GM12865 (cell line): ENCODE measurements at places on chromosomes 5 and 9.

DNA sequence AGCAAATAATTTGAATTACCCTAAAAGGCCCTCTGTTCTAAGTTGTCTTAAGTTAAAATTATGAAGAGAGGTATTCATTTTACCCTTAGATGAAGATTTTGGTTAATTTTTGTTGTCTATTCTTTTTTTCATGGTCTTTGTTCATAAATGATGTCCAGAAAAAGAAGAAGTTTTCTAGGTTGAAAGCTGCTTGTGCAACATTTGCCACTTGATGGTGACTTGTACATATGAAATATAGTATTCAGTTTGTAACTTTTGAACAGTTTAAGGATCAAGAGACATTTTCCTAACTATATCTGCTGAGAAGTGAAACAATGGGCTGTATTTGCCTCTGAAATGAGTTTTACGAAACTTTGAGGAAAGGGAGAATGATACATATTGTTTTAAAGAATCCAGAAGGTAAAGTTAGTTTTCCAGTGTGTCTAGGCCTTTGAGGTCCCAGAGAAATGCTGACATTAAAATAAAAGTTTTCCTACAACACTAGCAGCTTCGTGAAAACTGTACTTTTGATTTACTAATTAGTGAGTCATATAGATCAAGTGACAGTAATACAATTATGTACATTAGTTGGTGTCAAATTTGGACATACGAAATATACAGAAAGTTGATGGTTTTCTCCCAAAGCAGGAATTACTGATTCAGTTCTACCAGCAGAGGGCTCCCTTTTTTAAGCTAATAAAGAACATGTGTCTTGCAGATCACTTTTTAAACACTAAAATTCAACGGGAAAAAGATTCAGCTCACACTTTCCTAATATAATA is 70.5 kb downstream of the PIK3R1 start:
- peak; percentile 69 for DNase-seq

DNA sequence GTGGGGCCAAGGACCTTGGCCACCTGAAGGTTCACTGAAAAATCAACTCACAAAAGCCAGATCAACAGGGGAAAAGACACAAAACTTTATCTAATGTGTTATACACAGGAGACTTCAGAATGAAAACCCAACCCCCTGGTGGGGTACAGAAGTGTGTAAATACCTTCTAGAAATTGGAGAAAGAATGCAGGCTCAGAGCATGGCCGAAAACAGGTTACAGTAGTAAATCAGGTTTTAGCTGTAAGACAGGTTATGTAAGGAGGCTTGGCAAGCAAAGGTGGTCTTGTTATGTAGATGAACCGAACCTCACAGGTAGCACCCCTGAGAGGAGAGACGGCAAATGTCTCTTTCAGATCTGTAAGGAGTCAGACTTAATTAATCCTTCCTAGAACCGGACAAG is 10.0 kb downstream of the CEMIP2 start:
- DNase-seq: no peak

GRCh38 chr5:41842777-41843176 is 27.4 kb downstream of the OXCT1 start:
- DNase-seq: peak; percentile 34

- DNase-seq: no peak
Measured at GRCh38 chr9:111236332-111236731, 93.7 kb downstream of the OR2K2 start.

GRCh38 chr9:91360551-91361290 is 997 bp downstream of the AUH start:
- peak; percentile 32 for DNase-seq

- DNase-seq: no peak
Measured at GRCh38 chr5:176719113-176719739, 71.9 kb downstream of the TSPAN17 start.

- DNase-seq: no peak
Measured at GRCh38 chr9:118570066-118570465, 799.2 kb downstream of the BRINP1 start.

GRCh38 chr5:78627175-78627574 is 21.4 kb downstream of the LHFPL2 start:
- no peak for DNase-seq

GRCh38 chr5:125113328-125113727 is 366.9 kb upstream of the ZNF608 start:
- DNase-seq: peak; percentile 24

DNA sequence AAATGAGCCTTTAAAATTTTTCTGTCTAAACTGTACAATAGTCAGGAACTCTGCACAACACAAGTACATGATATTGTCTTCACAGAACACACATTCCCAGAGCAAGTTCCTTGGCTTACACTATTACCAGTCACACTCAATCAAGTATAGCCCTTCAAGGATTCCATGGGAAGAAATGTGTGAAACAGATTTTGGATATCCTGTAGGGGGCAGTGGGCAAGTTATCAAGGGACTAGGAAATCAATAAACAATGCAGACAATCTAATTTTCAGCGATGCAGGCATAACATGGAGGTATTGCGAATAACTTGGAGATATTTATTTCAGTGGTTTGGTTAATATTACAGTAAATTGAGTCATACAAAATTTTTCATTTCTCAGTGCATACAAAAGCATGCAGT is 1171.5 kb upstream of the NUDT12 start:
- DNase-seq: no peak
